H1 (cell line): ENCODE measurements at places on chromosomes 3 and 15.
A peak's percentile ranks its signal among the peaks of the same experiment; 100 is the strongest.

GRCh38 chr3:62293051-62293780, 80.1 kb downstream of the FEZF2 start:
- no peaks in the 10 kb centered on the region for H3K27me3 ChIP-seq
- no peak overlapping the region for H3K4me3 ChIP-seq
- H3K4me1 ChIP-seq = no peaks in the 10 kb centered on the region
- H3K27ac ChIP-seq = no peak overlapping the region

DNA sequence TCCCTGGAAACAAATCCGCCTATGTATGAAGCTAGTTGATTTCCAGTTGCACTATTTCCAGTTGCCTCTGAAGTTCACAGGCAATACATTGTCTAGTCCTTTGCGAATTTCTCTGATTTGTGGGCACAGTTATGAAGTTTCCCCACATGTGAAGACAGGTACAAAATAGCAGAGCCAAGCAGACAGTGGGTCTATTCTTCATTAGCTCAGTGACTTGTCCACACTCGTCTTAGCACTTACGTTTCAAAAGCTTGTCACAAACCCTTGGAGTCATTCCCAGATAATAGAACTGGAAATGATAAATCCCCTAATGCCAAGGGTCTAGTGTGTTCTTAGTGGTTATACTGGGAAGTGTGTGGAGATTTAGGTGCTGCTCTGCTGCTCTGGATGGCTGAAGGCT, 14.5 kb downstream of the SRPRB start:
- H3K36me3 ChIP-seq = peaks cover 30% of the 10 kb centered on the region
- no peaks in the 10 kb centered on the region for H3K27me3 ChIP-seq
- H3K27ac ChIP-seq = no peak overlapping the region
- DNase-seq = no peak

GRCh38 chr3:56800832-56801661, 702 bp downstream of the ARHGEF3 start:
- no peaks in the 10 kb centered on the region for H3K36me3 ChIP-seq
- DNase-seq = no peak
- peak overlapping the region; percentile 79 for H3K4me3 ChIP-seq
- no peak overlapping the region for H3K27ac ChIP-seq
- peaks cover 5% of the 10 kb centered on the region for H3K4me1 ChIP-seq

- no peaks in the 10 kb centered on the region for H3K27me3 ChIP-seq
- H3K36me3 ChIP-seq = no peaks in the 10 kb centered on the region
- no peak overlapping the region for H3K4me3 ChIP-seq
- no peaks in the 10 kb centered on the region for H3K4me1 ChIP-seq
- no peak overlapping the region for H3K27ac ChIP-seq
Measured at GRCh38 chr3:158279609-158280008, 169.7 kb downstream of the RSRC1 start.

- no peaks in the 10 kb centered on the region for H3K4me1 ChIP-seq
- H3K36me3 ChIP-seq = peaks cover 4% of the 10 kb centered on the region; the same call in 1 of the 2 replicates
- no peak overlapping the region for H3K27ac ChIP-seq
- DNase-seq = no peak
- peak overlapping the region; percentile 75; the same call in 1 of the 2 replicates for H3K4me3 ChIP-seq
Measured at GRCh38 chr3:25781758-25782594, 1.3 kb downstream of the NGLY1 start.

GRCh38 chr3:183151821-183152351, 10.6 kb downstream of the LAMP3 start:
- no peak overlapping the region for H3K4me3 ChIP-seq
- no peaks in the 10 kb centered on the region for H3K4me1 ChIP-seq
- no peak for DNase-seq
- H3K36me3 ChIP-seq = no peaks in the 10 kb centered on the region
- no peaks in the 10 kb centered on the region for H3K27me3 ChIP-seq

DNA sequence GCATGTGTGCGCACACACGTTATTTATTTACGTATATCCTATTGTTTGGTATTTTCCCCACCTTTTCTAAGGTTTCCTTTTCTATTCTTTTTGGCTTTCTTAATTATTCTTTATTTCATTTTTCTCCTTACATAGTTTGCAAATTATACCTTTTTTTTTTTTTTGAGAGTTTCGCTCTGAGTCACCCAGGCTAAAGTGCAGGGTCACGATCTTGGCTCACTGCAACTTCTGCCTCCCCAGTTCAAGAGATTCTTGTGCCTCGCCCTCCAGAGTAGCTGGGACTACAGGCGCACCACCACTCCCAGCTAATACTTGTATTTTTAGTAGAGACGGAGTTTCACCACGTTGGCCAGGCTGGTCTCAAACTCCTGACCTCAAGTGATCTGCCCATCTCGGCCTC, 20.0 kb upstream of the CILP start:
- no peak overlapping the region for H3K4me3 ChIP-seq
- no peaks in the 10 kb centered on the region for H3K27me3 ChIP-seq
- no peaks in the 10 kb centered on the region for H3K4me1 ChIP-seq
- no peak overlapping the region for H3K27ac ChIP-seq
- no peak for DNase-seq
